ENCODE measurements at places on chromosomes 2 and 18.

DNA sequence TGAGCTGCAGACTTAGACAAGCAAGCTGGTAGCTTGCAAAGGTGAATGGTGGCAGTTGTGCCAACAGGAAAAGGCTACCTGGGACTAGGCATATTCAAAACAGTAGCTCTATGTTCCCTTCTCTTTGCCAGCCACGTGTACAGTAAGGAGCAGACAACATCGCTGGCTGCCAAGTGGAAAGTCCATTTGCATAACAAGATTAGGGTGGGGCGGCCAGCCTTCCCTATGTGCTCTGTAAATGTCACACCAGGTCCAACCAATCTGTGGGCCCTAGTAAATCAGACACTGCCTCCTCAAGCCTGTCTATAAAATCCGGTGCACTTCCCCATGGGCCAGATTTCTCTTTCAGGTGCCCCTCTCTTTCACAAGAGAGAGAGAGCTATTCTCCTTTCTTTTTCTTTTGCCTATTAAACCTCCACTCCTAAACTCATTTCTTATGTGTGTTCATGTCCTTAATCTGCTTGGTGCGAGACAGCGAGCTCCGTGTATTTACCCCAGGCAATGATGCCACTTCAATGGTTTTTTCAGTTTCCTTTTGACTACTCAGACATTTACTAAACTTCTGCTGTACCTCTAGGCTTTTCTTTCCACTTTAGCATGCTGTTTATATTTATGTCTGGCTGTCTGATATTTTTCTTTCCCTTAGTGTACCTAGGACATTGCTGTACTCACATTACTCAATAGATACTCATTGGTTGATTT, 297.4 kb upstream of the GCFC2 start:
- peak; percentile 54 for DNase-seq

DNA sequence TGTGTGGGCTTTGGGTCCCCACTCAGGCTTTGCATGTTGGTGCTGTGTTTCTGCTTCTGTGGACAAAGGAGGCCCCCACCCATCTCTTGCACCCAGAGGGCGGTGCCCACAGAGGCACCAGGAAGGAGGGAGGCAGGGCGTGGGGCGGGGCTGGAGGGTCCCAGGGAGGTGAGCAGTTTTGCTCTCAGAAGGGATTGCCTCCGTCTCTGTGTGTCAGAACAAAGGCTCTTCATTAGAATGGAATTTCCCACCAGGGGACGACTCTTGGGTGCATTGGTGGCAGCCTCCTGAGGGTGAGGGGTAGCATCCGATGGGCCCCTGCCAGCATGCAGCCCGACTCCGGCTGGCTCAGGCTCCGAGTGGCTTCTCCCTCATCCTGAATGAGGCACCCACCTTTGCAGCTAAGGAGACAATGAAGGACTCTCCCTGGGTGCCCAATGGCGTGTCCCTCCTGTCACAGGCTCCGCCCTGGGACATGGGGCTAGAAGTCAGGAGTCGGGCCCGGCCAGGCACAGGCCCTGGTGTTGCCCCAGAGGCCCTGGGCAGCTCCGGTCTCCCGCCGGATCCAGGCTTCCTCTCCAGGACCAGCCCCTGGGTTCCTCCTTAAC, 7.0 kb upstream of the ERFE start:
- no peak for DNase-seq

GRCh38 chr2:44736270-44736942, 205.1 kb upstream of the SIX3 start:
- no peak for DNase-seq

DNA sequence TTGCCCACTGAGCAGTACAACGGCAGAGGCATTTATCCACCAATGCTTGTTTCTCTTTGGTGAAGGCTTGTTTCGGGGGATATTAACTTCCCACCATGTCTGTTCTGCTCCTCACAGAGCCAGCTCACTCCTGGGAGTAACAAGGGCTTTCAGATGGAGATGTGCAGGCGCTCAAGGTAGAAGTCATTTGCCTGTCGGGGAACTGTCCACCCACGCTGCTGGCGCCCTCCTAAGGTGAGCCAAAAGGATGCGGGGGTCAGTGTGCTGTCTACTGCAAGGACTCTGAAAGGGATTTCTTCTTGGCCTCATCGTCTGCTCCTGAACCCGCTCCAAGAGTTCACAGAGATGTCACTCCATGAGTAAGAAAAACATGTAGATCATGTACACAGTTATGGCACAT, 57.0 kb upstream of the CYRIA start:
- peak; percentile 99 for DNase-seq
